ENCODE measurements at places on chromosomes 16 and 17.

- no peak for DNase-seq
Measured at GRCh38 chr17:8707332-8708024, 37.2 kb downstream of the CCDC42 start.

GRCh38 chr16:84678541-84678940 lies 21.3 kb upstream of the USP10 start:
- no peak for DNase-seq

DNA sequence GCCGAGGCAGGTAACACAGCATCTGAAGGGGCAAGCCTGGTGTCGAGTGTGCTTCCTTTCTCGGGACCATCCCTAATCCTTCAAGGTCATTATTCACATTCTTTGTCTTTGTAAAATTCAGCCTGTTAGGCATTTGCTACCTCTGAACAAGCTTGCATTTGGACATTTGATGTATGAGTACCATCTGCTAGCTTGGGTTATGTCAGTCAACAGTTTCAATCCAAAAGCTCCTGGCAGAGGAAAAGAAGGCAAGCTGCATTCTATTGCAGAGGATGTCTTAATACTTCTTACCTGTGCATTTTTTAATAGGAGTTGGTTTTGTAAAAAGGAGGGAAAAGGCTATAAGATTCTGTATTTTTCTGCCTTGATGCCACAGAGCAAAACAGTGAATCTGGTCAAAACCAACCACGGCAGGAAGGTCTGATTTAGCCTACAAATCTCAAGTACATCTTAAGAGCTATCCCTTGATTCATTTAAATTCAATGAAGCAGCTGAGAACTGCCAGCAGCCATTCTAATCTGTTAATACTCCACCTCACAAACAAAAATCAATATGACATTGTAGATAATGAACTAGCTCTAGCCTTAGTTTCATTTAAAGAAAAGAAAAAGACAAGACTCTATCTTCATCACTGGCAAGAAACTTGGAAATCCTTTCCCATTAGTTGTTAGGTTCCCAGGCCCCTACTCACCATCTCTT lies 39.0 kb downstream of the TEX2 start:
- no peak for DNase-seq

GRCh38 chr16:17331071-17331607 lies 139.6 kb downstream of the XYLT1 start:
- DNase-seq = no peak

GRCh38 chr17:38659415-38659814 lies 15.3 kb downstream of the EPOP start:
- no peak for DNase-seq

DNA sequence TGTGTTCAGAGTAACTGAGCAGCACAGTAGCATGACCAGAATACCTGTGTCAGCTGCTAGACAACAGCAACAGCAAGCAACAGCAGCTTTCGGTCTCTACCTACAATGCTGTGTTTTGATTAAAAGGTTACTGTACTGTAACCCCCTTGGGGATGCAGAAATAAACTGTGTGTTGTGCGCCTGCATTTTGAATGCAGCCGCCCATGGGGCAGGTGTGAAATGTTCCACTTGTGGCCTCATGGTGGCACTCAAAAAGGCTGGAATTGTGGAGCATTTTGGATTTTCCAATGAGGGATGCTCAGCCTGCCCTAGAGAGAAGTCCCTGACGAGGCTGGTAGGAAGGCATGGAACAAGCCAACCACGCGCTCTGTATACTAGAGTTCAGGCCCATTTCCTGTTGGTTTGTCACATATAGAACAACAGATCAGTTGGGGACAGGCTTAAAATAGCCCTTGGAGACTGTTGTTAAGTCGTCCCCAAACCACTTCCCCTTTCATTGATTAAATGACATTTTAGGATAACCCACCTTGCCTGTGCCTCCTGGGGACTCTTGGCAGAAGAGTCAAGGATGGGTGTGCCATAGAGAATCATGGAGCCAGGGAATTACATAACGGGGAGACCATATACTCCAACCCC lies 27.1 kb downstream of the SCPEP1 start:
- DNase-seq = no peak
